ENCODE measurements at places on chromosomes 5 and 9.

DNA sequence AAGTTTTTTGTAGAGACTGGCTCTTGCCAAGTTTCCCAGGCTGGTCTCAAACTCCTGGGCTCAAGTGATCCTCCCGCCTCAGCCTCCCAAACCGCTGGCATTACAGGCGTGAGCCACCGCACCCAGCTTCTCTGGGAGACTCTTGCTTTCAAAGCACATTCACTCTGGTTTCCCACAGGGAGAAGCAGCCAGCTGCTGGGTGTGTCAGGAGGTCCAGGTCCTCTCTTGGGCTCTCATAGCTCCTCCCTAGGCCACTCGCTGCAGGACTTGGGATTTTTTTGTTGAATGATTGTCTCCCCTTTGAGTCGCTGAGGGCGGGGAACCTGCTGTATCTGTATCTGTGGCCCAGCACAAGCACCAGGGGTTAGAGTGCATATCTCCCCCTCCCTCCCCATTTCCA is 68.4 kb upstream of the RAPGEF1 start:
- DNase-seq, result no peak

- DNase-seq, result no peak
Observed at GRCh38 chr5:171848486-171848885, 62.9 kb downstream of the SMIM23 start.

- DNase-seq, result no peak
Observed at GRCh38 chr5:142680605-142681259, 5.2 kb downstream of the FGF1 start.

- no peak for DNase-seq
Observed at GRCh38 chr5:104139840-104140239, 577.3 kb upstream of the NUDT12 start.

- no peak for DNase-seq
Observed at GRCh38 chr5:84378961-84379360, 5.7 kb downstream of the EDIL3 start.

- DNase-seq, result no peak
Observed at GRCh38 chr5:116544531-116545241, 29.9 kb downstream of the SEMA6A start.

DNA sequence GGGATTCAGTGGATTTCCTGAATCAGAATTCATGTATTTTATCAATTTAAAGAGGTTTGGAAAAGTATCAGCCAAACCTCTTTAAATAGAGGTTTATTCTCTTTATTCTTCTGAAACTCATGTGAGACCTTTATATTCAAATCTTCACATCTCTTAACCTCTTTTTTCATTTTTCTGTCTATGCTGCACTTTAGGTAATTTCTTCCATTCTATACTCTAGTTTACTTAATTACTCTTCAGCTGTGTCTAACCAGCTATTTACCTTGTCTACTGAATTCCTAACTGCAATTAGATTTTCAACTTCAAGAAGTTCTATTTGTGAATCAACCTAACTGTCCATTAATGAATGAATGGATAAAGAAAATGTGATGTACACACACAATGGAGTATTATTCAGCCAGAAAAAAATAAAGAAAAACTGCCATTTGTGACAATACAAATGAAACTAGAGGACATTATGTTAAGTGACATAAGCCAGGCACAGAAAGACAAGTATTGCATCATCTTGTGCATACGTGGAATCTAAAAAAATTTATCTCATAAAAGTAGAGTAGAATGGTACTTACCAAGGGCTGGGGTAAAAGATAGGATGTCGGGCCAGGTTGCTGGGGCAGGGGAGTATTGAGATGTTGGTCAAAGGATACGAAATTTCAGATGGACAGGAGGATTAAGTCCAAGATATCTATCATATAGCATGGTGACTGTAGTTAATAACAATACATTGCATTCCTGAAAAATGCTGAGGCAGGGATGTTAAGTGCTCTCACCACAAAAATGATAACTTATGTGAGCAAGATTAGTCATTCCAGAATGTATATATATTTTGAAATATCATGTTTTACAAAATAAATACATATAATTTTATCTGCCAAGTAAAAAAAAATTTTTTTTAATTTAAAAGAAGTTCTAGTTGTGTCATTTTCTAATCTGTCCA is 129.5 kb upstream of the LRRTM2 start:
- DNase-seq, result no peak

- no peak for DNase-seq
Observed at GRCh38 chr5:56317923-56318561, 84.9 kb upstream of the ANKRD55 start.

DNA sequence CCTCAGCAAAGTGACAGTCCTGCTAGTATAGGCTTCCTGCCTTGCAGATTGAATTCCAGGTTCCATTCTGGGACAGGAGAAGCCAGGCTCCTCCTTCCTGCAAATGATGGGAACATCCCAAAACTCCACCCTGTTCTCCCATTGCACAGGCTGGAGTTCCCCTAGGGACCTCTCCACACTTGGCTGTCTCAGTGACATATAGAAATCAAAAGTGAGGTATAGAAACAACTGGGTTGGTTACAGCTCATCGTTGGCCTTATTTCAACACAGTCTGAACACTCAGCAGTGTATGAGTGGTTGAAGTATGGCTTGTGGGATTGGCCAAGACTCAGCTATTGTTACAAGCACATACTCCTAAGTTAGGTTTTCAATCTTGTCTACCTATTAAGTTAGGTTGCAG is 157.8 kb upstream of the FTMT start:
- no peak for DNase-seq

DNA sequence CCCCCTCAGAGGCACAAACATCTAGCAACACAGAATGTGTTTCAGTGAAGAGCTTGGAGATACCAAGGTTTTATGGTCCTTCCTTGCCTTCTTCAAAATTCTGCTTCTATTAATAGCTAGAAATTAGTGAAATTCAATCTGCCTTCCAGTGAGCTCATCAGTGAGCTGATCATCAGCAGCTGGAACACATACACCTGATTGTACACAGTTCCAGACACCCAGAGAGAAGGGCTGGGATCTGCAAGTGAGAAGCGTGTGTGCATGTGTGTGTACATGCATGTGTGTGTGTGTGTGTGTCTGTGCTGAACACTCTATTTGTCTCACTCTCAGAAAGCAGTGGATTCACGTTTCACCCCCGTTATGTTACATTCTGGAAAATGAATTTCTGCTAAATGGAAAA is 28.5 kb downstream of the CFAP90 start:
- DNase-seq, result no peak

- no peak for DNase-seq
Observed at GRCh38 chr5:169567079-169567478, 16.5 kb upstream of the SPDL1 start.

DNA sequence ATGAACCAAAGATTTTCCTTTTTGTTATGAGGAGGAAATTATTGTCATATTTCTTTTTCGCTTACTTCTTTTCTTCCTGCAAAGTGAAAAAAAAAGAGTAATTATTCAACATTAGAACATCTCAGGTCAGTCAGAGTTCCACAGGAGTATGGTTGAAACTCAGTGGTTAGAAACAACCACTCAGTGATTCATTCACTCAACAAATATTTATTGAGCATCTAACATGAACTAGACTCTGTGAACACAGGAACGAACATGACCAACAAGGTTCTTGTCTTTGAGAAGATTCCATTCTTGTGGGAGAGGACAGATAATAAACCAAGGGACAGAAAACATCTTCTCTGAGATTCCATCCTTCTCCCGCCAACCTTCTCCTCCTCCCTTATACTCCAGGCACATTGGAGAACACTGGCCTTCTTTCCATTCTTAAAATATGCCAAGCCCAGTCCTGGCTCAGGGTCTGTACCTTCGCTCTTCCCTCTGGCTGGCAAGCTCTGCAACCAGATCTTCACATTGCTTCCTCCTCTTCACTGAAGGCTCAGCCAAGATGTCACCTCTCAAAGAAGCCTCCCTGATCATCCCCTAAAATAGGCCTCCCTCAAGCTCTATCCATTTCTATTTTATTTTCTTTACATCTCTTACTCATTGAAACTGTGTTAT is 6.8 kb upstream of the GRAMD2B start:
- no peak for DNase-seq

Measured in GM10248 (cell line).